CD4-positive, alpha-beta T cell treated with Interferon alpha-2 for 1 hour (primary cell): ENCODE measurements at places on chromosomes 2 and 18.

DNA sequence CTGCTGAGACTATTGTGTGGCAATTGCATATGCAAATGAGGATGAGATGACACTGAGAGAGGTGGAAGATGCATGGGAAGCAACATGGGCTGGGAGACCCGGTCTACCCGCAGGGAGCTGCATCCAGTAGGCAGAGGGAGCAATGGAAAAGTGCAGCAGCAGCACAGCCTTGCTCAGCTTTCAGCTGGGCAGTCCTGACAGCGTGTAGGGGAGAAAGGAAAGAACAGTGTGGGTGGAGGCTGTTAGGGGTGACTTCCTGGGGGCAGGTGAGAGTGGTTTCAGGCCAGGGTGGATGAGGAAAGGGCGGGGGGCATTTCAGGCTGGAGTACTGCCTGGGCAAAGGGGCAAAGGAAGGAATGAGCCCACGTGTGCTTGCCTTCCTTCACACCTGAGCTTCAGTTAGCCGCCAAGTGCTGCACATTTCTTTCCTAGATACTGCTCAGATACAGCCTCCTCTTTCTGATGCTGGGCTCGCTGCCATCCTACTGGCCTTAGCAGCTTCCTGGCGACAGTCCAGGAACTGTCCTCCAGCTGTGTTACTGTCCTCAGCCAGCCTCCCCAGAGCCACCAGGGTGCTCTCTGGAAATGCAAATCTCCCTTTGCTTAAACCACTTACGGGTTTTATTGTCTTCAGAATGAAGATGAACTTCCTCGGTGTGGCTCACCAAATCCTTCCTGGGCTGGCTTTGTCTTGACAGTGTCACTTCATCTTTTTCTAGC lies 276.3 kb downstream of the TSN start:
- no peak for DNase-seq

DNA sequence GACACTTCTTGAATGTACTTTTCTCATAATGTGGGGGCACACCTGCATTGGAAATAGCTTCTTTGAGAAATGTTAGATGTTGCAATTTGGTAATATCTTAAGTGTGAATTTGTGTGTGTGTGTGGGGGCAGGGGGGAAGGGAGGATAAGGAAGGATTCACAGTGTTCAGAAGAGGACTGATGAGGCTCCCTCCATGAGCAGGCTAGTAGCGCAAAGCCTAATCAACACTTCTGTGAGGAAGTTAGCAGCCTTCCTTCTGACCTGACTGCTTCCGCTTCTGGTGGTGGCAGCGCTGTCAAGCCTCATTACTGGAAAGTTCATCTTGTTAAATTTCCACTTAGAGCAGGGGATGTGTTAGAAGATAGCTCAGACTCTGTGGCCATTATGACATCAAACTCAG lies 295.4 kb upstream of the SPRED2 start:
- no peak for DNase-seq

GRCh38 chr2:130882111-130882690 lies 45.5 kb downstream of the ARHGEF4 start:
- no peak for DNase-seq

DNA sequence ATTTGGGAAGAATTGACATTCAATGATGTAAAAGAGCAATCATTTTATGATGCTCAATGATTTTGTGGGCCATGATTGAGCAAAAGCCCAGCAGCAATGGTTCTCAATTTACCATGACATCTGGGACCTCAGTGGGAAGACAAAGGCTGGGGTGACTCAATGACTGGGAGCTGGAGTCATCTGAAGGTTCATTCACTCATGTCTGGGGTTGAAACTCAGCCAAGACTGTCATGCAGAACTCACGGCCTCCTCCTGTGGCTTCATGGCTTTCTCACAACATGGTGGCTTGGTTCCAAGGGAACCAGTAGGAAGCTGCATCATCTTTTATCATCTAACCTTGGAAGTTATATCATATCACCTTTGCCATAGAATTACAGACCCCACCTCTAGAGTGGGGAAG lies 45.1 kb upstream of the CD226 start:
- DNase-seq, result no peak

DNA sequence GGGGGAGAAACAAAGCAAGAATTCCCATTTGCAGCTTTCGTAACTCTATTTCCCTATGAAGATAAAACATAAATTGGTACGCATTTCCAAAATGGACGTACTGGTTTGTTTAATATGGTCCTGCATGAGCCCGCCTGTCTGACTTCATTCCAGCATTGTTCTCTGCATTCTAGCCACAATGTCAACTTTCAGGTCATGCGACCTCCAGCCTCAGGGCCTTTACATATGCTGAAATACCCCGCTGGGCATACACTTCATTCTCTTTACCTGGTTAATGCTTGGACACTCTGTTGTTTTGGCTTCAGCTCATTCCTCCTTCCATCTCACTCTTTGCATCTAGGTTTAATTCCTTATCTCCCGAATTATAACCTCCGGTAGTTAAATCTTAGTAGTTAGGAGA lies 103.7 kb upstream of the DNMT3A start:
- DNase-seq, result no peak

DNA sequence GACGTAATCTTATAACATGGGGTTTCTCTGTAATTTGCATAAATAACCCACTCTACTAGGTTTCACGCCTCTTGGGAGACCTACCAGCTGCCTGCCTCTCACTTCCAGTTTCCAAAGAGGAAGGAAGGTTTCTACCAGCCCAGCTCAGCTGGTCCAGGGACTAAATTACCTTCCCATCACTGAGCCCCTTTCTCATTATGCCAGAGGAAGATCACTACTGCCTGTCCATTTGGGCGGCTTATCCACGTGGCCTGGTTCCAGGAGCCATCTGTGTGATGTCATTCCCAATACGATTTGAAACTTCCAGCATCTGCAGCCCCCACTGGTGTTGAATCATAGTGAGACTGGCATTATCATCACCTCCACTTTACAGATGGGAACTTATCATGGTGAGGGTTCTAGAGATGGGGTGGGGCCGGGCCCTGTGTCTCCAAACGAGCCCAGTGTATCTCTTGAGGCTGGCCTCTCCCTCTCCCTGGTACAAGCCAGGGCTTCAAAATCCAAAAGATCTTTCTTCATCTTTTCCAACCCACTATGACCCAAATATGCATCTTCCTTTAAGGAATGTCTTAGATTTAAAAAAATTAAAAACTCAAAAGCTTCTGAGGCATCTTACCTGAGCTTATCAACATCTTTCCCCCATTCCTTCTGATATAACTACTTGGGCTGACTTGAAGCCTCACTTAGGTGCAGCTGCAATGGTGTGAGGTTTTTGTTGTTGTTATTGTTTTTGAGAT lies 140.8 kb downstream of the DDX1 start:
- no peak for DNase-seq

- DNase-seq, result no peak
Measured at GRCh38 chr2:29719639-29720038, 201.7 kb downstream of the ALK start.

GRCh38 chr2:36355151-36355889 lies at the start of gene CRIM1:
Gene CRIM1, plus strand, starts transcription at chr2:36355778. Its CDS starts 515 bp downstream, at chr2:36356293.
- peak; percentile 49 for DNase-seq

DNA sequence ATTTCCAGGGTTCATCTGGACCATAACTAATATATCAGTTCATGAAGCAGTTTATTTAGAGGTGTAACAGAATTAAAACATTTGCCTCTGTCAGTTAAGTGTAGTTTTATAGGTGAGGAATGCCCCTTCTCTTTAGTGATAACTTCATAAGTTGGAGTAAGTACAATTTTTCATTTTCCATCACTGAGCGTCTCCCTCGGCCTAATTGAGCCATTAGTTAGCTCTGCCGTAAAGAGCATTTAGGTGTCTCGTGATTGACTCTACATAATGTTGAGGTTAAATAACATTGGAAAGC lies 88.4 kb downstream of the UGGT1 start:
- no peak for DNase-seq

DNA sequence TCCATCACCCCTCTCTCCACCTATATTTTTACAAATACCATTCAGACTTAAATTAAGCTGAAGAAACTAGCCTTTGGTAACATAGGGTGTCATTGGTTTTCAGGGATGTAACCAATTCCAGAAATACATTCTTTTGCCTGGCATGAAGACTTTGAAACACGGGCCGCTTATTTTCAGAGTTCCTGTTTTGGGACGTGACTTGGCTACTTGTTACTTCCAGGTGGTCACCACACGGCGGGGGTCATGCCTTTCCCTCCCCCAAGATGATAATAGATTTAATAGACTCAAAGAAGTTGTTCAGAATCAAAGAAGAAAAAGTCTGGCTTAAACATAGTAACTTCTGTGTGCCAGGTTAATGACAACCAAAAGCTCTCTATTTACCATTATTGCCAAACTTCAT lies 110.6 kb downstream of the SEPTIN10 start:
- DNase-seq, result no peak

- no peak for DNase-seq
Measured at GRCh38 chr2:85194780-85195480, 61.7 kb downstream of the TCF7L1 start.

DNA sequence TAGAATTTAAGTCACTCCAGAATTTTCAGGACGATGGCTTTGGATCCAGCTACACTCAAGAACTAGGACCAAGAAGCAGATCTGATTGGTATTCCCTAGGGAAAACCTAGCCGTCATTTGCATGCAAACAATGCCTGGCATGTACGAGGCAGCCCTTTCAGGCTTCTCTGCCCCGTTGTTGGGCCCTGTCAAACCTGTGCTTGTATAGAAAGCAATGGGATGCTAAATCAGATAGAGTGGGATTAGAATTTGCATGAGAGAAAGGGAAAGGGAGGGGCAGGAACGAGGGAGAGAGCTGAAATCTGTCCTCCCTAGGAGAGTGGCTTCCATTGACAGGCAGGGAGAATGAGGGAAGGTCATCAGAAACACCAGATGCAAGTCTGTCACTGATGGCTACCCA lies 28.6 kb downstream of the ARID5A start:
- DNase-seq, result no peak

- peak; percentile 43 for DNase-seq
Measured at GRCh38 chr18:48975817-48976649, 25.3 kb upstream of the SMAD7 start.

- DNase-seq, result no peak
Measured at GRCh38 chr2:152175012-152175367, 573 bp downstream of the STAM2 start.

DNA sequence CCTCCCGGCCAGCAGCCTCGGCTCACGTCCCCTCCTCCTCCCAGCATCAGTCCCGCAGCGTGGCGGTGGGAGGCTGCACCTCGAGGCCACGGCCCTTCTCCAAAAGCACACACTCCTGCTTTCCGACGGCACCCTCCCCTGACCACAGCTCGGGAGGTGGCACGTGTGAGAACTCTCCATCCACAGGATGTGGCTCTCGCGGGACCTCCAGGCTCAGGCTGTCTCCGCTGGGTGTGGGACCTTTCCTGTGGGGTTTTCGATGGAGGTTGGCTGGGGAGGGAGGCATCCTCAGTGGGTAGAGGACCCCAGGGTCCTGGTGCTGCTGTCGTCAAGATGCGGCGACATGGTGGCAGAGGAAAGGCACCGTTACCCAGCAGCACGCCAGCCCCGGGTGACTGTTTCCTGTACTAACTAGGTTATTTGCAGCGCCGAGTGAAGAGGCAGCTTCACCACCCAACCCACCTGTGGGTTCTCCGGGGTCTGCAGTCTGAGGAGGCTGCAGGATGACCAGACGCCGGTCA lies 42.8 kb upstream of the KCNG2 start:
- DNase-seq, result no peak
